ENCODE measurements at places on chromosomes 5 and 9.

DNA sequence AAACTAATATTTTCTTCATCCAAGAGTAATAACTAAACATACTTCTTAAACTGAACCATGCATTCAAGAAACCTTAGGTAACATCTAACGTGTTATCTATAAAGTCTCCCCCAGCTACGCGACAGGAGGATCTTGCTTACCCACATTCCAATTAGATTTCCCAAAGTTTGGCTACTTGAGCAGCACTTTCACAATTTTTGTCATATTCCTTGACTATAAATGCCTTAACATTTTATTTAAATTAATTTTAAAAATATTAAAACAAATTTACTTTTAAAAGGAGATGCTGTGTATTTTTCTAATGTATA, 25.3 kb upstream of the IFNE start:
- DNase-seq, result no peak

DNA sequence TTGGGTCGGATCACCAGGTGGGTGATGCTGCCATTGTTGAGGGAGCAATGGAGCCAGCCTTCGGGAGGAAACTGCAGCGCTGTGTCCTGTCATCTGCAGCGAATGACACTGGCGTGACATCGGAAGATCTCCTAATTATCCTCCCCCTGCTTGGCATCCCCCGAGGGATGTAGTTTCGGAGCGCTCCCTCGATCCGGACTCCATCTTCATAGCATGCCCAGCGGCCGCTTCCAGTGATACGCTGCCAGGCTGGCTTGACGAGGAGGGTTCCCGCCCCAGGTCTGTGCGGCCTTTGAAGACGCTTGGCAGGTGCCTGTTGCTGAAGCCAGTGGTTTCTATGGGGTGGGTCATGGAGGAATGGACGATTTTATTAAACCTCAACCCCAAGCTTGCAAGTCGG, 194.9 kb downstream of the MAN2A1 start:
- no peak for DNase-seq

DNA sequence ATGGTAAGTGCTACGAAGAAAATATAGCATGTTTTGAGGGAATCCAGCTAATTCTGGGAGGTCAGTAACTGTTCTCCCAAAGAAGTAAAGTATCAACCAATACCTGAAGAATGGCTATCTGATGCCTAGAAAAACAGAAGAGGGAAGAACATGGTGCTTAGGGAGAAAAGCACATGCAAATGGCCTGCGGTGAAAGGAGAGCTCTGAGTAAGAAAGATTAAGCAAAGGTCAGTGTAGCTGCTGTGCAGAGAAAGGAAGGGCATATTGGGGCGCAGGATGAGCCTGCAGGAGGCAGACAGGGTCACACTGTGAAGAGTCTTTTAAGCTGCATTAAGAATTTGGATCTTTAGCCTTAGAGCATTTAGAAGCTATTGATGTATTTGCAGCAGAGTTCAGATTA, 11.0 kb downstream of the ADRB2 start:
- no peak for DNase-seq

DNA sequence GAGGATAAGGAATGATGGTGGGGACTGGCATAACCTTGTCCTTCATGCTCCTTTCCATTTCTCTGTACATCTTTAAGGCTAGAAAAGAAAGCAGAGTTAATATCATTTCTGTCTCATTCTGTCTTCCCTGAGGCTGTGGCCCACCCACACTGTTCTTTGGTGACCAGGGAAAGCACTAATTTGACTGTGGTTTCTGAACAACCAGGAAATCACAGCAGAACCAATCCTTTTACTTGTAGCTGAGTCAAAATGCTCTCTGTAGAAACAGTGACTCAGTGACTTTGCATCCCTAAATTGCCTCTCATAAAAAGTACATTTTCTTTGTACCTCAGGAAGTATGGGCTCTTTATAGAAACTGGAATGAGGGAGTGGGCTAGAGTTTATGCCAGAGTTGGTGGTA, 28.1 kb downstream of the IL33 start:
- DNase-seq, result no peak

DNA sequence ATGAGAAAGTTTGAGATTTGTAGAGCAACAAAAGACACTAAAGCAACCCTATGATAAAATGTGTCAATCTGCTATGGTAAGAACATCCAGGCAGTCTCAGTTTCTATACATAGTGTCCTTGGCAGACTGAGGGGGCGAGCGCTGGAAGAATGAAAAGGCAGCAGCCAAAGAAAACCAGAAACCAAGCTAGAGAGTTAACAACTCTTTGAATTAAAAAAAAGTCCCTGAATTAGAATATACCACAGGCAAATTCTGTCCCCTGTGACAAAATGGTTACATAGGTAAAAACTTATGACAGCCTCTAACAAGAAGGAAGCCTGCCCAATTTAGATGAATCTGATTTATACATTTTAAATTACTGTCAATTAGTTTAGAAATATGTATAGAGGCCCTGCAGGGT, 106.7 kb downstream of the OXCT1 start:
- no peak for DNase-seq

GRCh38 chr5:129852747-129853352, 51.4 kb upstream of the CHSY3 start:
- peak; percentile 49 for DNase-seq

DNA sequence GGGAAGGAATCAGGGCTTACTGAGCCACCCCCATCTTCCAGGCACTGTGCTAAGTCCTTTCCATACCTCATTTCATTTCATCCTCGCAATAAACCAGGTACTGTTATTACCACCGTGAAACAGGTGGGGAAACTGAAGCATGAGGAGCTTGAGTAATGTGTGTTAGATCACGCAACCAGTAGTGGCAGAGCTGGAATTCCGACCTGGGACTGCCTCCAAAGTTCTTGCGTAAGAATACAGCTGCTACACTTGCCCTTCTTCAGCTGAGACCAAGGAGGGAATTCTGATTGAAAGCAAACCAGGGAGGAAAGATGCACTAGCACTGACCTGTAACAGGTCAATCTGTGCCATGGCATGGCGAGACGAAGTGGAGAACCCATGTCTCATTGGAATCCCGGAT, 113.4 kb upstream of the MSX2 start:
- no peak for DNase-seq

DNA sequence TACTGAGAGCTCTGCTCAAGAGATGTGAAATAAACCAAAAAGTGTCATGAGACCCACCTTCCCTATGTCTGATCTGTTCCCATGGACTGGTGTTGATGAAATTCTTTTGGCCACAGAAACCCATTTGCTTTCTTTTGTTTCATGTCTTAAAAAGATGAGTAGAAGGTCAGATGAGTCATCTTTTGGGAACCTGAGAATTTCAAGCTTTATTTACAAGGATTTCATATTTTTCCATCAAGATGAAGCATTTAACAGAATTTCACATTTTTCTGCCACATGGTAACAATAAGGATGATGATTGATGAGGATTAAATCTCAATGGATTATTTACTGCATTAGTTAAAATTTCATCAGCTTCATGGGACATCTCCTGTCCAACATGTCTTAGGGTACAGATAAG, 337.8 kb downstream of the DEPDC1B start:
- DNase-seq, result no peak

Measured in T follicular helper cell (primary cell).